ENCODE measurements at places on chromosomes 4 and X.

DNA sequence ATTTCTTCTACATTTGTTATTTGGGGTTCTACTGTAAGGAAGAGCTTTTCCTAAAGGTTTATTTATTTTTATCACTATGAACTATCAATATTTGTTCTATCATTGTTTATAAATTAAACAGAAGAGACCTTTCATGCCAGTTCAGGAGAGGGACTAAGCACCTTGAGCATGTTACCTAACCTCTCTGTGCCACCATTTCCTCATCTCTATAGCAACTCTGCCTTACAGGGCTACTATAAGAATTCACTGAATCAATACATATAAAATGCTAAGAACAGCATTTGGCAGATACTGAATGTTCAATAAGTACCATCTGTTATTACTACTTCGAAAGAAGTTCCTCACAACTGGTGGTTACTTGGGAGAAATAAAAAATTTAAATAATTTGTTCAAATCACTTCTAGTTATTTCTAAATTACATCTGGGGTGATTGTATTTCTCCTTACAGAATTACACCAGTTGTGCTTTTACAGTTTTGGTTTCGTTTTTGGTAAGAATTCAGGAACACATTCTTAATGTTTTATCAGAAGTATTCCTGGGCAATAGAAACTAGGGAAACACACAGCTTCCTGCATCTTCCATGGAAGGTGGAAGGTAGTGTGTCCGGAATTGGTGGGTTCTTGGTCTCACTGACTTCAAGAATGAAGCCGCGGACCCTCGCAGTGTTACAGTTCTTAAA is 32.9 kb downstream of the EREG start:
- DNase-seq = no peak

DNA sequence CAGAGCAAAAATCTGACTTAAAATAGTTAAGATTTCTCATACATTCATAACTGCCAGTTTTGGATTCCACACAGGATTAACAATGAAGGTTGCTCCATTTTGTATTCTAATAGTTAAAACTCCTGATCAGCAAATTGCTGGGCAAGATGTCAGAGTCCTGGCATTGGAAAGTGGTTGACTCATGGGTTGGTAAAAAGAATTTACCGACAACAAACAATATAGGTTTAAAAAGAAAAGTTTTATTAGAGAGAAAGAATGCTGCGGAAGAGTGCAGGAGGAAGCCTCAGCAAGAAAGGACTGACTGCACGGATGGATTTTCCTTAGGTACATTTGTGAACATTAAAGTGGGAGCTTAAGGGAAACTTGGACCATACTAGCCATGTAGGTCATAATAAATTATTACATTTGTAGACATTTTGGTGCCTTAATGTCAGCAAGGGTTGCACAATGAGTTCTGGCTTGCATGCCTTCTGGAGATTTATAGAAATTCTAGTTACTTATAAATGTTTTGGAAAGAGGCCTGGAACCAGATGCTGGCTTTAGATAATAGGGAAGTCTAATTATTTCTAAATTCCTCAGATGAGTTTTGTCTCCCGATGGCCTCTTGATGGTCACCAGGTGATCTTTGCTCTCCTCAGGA is 25.4 kb upstream of the IL2 start:
- DNase-seq = no peak

- no peak for DNase-seq
Measured at GRCh38 chrX:149469406-149469805, 35.7 kb downstream of the IDS start.

DNA sequence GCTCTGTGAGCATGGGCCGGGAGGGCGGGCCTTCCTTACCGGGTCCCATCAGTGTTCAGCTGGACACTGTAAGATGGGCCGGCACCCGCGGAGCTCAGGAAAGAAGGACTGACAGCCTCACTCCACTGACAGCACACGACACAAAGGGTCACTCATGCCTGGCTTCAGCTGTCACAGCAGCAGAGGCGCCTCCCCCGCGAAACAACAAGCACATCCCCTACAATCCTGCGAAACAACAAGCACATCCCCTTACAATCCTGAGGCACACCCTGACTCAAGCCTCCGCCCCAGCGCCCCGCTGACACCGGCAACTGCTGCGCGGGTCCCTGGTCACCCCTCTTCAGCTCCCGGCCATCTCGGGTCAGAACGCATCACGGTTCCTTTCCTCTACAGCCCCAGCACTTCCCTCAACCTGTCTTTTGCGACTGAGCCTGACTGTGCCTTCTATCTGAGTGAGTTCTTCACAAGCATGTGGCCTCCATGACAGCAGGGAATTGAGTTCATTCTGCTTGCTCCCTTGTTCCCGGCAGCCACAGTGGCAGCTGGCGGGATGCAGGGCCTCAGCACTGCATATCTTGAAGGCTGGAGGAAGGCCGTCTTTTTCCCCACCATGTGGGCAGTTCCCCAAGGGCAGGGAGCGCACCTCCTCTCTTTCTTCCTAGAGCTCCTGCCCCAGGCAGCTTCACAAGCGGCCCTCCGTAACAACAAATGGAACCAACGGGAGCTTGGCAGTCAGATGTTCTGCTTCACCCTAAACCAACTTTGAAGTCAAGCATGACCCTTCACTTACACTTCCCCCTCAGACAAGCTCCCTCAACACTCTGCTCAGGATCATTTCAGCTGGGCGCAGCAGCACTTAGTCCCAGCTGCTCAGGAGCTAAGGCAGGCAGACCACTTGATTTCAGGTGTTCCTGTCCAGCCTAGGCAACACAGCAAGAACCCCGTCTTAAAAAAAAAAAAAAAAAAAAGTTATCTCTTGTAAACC is 39.6 kb downstream of the SCD5 start:
- no peak for DNase-seq

DNA sequence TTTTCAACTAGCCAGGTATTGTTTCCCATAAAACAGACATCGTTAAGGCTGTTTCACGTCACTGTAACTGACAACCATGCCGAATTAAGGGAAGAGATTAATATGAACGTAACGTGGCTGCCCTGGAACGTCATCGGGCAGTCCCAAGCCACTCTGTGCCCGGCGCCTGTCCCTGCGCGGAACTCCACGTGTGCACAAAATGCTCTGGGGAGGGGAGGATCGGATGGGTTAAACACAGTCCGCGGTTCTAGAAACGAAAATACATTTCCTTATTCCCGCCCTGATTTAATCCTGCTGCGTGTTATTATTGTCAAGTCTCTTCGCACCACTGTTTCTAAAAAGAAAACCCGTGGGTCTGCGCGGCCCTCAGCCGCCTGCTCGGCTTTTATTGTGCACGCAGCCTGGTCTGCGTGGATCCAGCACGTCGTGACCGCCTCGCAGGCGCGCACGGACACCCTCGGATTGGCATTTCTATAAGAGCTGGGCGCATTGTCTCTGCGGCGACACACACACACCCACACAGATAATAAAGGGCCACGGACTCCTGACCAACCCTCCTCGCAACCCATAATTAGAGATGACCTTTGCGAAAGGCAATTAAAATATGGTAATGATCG is 69.6 kb upstream of the BCOR start:
- DNase-seq = no peak

GRCh38 chr4:109434007-109434971 is 674 bp downstream of the SEC24B start:
- no peak for DNase-seq

DNA sequence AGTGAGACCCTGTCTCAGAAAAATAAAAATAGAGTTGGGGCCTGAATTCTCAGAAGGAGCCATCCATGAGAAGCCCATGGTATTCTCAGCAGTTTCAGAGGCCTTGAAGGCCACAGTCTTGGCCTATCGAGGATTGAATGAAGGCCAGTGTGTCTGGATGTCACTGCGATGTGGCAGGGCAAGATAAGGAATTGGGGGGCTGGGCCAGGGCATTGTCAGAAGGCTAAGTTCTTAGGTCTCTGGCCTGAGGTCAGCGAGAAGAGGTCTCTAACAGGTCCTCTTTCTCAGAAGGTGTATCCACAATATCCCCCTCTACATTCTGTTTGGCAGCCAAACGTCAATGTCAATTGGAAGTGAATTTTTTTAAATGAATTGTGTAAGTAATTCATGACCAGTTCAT is 5.7 kb downstream of the ZNF275 start:
- no peak for DNase-seq

DNA sequence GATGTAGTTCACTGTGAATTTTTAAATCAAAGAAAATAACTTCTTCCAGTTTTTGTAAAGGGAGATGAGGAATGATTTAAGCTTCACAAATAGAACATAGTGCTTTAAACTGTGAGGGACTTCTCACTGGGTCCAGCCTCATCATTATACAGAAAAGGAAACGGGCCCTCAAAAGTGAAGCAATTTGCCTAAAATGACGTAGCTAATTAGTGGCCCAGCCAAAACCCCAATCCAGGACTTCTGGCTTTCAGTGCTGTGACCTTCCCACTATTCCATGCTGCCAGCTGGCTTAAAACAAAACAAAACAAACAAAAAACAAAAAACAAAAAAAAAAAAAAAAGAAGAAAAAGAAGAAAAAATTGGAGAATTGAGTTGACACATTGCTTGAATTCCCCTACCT is 45.0 kb upstream of the STOX2 start:
- no peak for DNase-seq

DNA sequence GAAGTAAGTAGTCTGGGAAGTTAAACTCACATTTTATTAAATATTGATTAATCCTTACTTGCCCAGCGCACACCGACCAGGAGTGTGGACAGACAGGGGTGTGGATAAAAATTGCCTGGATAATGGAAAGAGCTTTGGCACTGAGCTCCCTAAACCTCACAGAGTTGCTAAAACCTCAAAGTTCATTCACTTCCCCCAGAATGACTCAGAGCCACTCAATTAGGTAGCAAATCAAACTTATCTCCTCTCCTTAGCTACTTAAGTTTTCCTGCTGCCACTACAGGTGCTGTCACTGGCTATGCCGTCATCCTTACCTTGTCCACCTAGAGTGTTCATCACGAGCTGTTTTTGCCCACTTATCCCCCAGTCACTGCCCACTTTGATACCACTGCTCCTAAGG is 27.0 kb upstream of the MID1IP1 start:
- no peak for DNase-seq

- no peak for DNase-seq
Measured at GRCh38 chr4:1873776-1874175, 2.6 kb downstream of the NSD2 start.

GRCh38 chrX:48794340-48794910 is 7.4 kb upstream of the HDAC6 start:
- DNase-seq = no peak

- DNase-seq = no peak
Measured at GRCh38 chr4:36734334-36734733, 452.9 kb downstream of the DTHD1 start.

GRCh38 chrX:39196192-39197102 is 395.2 kb downstream of the MID1IP1 start:
- peak; percentile 58 for DNase-seq

DNA sequence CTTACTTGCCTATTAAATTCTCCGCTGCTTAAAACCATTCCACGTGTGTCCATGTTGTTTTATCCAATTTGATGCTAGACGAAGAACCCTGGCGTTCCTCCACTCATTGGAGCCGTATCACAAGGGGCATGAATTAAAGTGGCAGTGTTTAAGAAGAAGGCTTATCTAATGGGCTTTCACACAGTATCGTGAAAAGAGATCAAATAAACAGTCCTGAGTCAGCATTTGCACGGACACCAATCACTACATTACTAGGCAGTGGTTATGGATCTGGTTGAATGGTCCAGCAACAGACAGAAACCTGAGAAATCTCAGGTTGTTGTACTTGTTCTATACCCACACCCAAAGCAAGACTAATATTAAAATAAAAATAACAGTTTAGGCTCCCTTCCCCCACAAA is 671.6 kb downstream of the FAT4 start:
- no peak for DNase-seq

GRCh38 chr4:1411436-1412375 is 5.5 kb upstream of the NKX1-1 start:
- no peak for DNase-seq

GRCh38 chrX:103927030-103927429 is 35.4 kb upstream of the TMSB15B start:
- no peak for DNase-seq

DNA sequence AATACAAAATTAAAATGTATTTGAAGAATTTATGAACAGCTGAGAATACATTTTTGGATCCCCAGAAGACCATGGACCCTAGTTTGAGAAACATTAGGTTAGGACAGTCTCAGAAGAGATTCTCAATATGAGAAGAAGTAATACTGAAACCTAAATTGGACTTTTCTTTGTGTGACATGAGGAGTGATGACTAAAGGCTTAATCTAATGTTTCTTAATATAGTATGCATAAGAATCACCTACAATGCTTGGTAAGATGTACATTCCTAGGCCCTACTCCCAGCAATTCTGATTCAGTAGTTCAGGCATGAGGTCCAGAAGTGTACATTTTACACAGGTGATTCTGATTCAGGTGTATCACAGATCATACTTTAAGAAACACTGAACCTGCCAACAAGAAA is 31.6 kb upstream of the HUWE1 start:
- DNase-seq = no peak

DNA sequence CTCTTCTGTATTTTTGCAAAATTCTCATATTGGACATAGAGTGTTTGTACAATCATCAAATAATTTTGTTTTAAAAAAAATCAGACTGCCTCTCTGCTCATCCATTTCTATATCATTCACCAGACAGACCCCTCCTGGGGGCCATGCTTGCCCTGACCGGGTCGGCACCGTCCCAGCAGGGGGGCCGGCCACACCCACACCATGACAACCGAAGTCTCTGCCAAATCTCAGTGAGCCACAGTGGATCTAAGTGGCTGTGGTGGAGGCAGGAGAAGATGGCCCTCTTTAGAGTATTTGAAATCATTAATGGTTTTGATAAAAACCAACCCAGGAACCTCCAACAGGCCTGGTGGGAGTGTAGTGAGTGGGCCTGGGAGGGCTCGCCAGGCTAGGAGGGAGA is 66.9 kb upstream of the ADRA2C start:
- no peak for DNase-seq

GRCh38 chrX:41515376-41515775 is 68.2 kb downstream of the NYX start:
- no peak for DNase-seq

DNA sequence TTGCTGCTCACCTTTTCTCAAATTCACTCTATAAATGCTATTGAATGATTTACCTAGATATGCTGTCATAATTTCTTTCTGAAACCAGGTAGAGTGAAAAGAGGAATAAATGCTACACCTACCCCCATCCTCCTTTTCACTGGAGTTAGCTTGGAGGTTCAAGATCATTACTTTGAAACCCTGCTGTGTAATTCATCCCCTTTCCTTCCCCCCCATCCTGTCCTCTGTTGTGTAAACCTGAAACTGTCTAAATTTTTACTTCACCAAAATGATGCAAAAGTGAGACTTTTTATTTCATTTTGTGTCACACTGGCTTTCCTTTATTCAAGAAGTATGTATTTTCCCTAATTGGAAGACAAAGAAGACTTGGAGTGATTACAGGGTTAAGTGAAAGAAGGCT is 5.4 kb downstream of the ZCCHC18 start:
- DNase-seq = no peak

DNA sequence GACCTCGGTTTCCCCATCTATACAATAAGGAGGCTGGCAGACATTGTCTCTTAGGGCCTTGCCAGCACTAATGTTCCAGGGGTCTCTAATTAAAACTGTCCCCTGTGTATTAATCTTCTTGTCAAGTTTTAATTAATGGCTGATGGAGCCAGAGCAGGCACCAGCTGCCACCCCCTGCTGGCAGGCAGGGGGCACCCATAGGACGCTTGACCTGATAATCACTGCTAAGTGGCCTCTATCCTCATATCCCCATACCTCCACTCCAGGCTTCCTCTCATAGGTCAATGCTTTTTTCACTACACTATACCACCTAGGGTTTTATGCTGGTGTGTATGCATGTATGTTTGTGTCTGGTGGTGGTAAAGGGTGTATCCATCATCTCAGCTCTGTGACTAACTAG is 89.4 kb downstream of the EFNB1 start:
- DNase-seq = no peak

Data from fibroblast of skin of left biceps (primary cell).